NCI-H1048 (cell line): ENCODE measurements at places on chromosomes 2 and 18.

GRCh38 chr18:13269521-13270011, 51.0 kb downstream of the LDLRAD4 start:
- no peak for DNase-seq

GRCh38 chr18:79092874-79093273, 23.7 kb downstream of the ATP9B start:
- no peak for DNase-seq

- no peak for DNase-seq
These were observed 19.2 kb downstream of the CDC42EP3 start for GRCh38 chr2:37652199-37652640.

- DNase-seq: no peak
These were observed 3.4 kb downstream of the CFAP65 start for GRCh38 chr2:219037783-219038499.

DNA sequence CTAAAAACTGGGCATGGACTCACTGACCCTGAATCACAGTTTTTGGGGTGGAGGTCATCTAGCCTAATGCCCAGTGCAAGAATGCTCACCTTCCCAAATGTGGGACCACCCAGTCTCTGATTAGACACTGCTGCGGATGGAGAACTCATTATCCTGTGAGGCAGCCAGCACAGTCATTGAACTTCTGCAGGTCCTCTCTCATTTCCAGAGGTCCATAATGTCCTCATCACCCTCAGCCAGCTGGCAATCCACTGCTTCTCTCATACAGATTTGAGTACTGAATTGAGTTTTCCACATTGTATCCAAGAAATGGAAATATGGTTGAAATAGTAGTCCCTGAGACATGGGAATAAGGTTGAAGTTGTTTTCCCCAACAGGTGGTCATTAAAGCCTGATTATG, 5.0 kb upstream of the MYO5B start:
- no peak for DNase-seq

DNA sequence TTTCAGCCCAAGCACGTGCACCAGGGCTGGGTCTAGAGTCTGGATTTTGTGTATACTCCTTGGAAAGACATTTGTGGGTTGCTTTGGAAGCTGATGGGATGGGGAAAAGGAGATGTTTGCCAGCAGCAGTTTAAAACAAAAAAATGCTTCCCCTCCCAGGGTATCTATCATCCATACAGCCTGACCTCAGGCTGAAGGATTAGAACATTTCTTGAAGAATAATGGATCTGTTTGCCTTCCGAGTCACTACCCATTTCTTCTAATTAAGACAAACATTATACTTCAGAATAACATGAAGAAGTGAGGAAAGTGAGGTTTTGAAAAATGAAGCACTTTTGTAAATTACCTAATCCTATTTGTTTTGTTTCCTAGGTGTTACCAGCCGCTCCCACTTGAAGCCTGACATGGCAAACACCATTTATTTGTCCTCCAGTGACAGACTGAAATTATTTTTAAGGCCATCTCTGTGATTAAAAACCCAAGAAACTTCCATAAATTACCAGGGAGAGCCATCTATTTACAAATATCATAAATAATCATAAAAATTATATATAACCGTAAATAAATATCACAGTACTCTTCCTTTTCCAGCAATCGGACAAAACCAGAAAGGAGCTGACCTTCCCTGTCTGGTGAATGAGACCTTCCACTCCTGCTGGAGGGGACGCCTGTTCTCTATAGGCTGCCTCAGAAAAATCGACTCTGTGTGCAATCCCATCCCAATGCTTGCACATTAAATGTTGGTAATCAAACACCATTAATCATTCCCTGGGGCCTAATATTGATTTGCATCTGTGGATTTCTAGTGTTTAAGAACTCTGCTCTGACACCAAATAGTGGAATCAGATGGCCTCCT, 106.8 kb downstream of the C1D start:
- no peak for DNase-seq

- DNase-seq: no peak
These were observed 3.0 kb downstream of the LBH start for GRCh38 chr2:30234180-30234971.

DNA sequence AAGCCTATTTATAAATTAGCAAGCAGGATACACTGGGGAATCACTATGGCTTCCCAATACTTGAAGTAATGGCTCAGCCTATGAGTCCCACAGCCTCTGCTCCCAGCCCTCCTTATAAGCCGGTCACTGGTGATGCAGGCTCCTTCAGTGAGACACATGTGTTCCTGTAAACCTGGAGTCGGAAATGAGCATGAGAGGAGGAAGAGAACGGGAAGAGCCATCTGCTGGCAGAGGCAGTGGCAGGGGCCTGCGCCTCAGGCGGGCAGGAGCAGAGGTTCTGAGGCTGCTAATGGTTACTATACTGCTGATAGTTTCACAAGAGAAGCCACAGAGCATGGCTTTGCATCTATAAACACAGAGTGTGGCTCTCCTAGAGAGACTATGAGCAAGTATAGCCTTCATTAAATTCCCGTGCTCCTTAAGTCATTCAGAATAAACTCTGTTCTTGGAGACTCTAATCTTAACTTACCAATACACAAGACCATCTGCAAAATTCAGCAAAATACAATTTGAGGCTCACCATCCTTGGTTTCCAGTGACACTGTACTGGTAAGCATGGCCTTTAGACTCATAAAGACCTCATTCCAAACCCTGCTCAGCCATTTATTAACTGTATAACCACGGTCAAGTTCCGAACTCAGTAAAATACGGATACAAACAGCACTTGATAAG, 63.3 kb downstream of the FBXO15 start:
- no peak for DNase-seq

DNA sequence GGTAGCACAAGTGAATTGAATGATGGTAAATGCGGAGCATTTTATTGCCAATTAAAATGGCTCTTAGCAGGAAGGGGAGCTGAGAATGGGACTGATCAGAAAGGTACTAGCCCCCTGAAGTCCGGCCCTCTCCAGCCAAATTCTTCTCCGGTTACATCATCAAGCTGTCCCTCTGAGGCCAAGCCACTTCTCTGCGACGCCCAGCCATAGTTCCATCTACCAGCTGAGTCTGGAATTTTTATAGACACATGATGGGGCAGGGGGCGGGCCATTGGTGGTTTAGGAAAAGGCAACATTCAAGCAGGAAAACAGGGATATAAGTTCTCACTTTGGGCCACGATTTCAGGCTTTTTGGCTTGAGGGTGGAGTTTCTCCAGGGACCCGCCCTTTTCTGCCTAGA, 22.7 kb downstream of the RPRM start:
- no peak for DNase-seq

DNA sequence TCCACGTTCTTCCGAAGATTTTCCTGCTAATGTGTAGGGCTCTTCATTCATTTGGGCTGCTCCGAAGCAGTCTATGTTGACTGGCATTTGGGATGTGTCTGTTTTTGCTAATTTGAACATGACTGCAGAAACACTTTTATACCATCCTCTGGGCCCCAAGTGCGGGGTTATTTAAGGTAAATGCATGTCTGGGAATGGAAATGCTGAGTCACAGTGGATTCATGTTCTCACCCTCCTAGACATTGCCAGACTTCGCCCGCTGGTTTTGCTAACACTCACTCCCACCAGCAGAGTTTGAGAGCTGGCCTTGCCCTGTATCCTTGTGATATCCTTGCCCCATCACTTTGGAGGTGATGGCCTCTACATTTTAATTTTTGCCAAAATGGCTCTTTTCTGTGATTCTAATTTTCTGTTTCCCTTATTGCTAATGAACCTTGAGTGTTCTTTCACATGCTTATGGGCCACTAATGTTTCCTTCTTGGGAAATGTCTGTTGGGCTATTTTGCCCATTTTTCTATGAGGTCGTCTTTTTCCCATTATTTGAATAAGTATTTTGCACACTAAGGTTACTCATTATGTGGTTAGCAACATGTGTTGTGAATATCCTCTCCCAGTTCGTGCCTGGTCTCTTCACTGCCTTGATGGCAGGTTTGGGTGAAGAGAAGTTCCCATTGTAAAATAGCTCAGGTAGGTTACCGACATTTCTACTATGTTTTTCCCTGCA, 204.1 kb downstream of the GLI2 start:
- DNase-seq: no peak

DNA sequence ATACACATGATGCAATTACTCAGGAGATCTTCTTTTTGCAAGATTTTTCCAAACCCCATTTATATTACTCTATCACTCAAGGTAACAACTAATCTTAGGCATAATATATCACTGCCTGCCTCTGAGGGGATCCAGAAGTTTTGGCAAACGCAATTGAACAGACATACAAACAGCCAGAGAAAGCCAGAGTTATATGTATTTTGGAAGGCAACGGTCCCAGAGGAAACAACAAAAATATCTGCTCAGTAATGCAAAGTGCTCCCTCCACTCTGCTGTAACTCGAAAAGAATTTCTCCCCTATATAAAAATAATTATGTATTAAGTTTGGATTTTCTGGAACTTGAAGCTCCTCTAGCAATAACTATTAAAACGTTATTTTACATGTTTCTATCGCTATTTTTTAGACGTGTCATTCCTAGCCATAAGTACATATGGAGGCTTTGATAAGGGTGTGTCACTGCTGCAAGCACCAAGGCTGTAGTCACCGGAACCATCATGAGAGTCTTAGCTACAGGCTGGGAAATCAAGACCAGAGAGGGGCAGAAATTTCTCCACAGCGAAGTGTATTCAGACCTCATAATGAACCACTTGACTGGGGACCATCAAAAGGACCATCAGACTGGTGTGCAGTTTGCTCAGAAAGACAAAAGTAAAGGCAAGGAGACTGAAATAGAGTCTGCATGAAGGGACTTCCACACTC, 3.7 kb upstream of the GKN1 start:
- DNase-seq: no peak
